NCI-H1417 treated with DMSO at 0.1 percent for 48 hours (cell line): ENCODE measurements at places on chromosomes 16 and 17.

- DNase-seq, result no peak
Observed at GRCh38 chr17:610276-610675, 104.4 kb downstream of the VPS53 start.

DNA sequence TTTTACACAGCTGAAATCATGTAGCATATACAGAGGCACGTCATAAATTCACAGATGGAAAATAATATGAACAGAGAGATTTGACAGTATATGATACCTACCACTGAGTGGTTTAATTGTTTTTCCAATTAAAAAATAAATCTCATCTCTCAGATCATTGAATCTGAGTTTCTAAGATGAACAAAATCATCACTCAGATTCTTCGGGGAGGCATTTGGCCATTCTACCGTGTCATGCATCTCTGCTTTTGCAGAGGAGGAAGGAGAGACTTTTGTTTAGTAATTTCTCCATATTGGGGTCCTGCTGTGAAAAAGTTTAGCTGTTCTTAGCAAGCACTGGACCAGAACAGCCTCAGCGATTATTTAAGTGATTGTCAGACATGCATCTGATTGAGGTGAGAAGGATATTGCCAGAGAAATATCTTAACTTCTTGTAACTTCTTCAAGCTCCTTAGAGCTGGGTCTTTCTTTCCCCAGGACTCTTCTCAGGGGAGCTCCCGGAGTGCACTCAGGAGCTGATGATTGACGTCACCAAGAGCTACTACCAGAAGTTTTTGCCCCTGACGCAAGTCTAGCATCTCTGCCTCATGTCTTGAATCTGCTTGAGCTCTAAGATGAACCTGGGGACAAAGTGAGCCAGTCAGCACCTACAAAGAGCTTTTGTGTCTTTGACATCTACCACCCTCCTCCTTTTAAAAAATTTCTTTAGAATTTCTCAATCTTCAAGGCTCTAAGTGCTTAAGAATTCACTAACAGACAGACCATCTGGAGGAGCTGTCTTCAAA, 11.9 kb upstream of the PLK1 start:
- DNase-seq, result no peak

GRCh38 chr16:29848420-29849297, 14.4 kb downstream of the CDIPT start:
- no peak for DNase-seq

DNA sequence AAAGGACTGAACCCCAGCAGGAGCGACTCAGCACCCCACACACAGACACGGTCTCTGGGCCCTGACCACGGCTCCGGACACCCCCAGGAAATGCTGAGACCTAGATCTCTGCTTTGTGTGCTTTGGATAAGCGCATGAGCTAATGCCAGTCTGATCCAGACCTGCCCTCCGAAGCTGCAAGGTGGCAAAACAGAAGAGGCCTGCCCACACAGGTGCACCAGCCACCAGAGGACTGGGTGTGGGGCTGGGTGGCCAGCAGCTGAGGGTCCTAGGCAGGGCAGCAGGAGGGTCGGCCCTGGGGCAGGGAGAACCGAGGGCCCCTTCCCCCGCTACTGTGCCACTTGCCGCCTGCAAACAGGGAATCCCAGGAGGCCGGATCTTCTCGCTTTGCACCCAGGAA, 30.7 kb upstream of the EIF1 start:
- no peak for DNase-seq

DNA sequence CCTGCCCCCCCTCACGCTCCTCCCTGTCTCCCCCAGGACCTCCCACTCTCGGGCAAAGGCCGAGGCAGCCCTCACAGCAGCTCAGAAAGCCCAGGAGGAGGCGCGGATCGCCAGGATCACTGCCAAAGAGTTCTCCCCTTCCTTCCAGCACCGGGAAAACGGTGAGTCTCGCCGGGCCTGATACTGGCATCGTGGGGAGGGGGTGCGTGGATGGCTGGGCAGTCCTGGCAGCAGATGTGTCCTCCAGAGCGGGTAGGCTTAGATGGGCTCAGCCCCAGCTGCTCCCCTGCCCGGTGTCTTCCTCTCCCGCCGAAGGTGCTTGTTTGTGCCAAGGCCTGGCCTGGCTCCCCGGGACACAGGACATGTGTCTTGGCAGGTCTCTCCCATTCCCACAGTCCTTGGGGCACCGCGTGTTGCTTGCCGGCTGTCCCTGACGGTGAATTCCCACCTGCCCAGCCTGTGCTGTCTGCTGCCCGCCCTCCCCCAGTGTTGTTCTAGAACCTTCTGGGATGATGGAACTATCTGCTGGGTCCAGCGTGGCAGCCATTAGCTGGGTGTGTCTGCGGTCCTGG, 81.6 kb downstream of the KLHDC4 start:
- DNase-seq, result no peak

DNA sequence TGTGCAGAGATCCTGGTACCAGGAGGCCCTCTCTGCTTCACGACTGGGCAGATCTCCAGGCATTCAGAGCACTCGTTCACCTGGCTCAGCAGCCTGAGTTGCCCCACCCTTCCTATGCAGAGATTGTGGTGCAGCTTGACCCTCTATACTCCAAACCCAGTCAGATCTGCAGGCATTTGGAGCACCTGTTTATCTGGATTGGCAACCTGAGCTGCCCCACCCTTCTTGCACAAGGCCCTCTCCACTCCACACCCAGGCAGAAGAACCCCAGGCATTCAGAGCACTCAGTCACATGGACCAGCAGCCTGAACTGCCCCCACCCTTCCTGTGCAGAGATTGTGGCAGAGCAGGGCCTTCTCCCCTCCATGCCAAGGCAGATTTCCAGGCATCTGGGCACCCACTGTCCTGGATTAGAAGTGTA, 88.4 kb upstream of the CDH5 start:
- no peak for DNase-seq

- no peak for DNase-seq
Observed at GRCh38 chr17:9009737-9010136, 11.6 kb upstream of the NTN1 start.

DNA sequence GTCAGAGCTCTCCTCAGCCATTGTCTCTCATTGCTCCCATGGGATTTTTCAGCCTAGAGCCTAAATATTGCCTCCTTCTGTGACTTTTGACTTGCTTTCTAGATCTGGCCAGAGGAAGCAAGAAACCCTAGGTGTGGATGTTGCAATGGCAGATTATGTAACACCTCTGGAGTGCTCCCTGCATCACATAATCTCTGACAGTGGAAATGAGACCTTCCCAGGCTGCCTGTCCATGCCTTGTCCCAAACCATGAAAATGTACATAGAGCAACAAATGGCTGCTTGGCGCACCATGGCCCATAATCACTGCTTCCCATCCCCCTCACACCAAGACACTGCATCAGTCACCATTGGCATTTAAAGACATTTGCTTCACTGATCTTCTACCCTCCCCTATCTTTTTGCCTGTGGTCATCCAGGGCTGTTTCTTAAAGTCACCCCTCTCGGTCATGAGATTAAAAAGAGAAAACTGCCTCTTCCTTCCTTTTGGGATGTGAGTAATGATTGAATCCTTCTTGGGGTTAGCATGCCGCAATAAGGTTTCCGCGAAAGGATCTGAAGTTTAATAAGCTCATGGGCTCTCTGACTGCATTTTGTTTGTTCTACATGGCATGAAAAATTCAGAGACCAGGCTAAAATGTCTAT, 34.2 kb upstream of the CCL2 start:
- no peak for DNase-seq
